ENCODE measurements at places on chromosomes 4 and X.

GRCh38 chr4:13922459-13922858, 294.9 kb upstream of the BOD1L1 start:
- H3K27ac ChIP-seq, result no peak overlapping the region
- no peak for DNase-seq
- H3K4me1 ChIP-seq, result peaks cover 50% of the 10 kb centered on the region
- no peaks in the 10 kb centered on the region for H3K36me3 ChIP-seq
- H3K27me3 ChIP-seq, result no peaks in the 10 kb centered on the region

- H3K4me3 ChIP-seq, result no peak overlapping the region
- H3K27me3 ChIP-seq, result no peaks in the 10 kb centered on the region
- H3K4me1 ChIP-seq, result no peaks in the 10 kb centered on the region
- no peak overlapping the region for H3K27ac ChIP-seq
These were observed 255.3 kb upstream of the TEX13A start for GRCh38 chrX:105475801-105476200.

DNA sequence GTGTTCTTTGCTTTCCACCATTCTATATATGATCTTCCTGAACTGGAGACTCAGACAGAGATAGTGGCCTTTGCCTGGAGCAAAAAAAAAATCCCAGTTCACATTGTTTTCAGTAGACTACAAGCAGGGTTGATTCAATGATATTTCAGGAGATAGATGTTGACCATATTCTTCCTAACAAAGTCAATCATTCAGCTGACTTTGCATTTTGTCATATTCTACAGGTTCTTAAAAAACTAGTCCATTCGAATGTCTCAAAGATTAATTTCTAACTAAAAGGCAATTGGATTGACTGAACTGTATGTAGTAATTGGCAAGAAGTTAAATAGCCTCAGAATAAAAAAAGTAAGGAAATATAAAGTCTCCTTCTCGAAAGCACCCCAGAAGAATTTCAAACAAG, 479.5 kb downstream of the NKX6-1 start:
- H3K36me3 ChIP-seq, result no peaks in the 10 kb centered on the region
- H3K27me3 ChIP-seq, result no peaks in the 10 kb centered on the region
- H3K4me3 ChIP-seq, result no peak overlapping the region
- H3K4me1 ChIP-seq, result no peaks in the 10 kb centered on the region

- H3K4me3 ChIP-seq, result no peak overlapping the region
- peaks cover 92% of the 10 kb centered on the region for H3K27me3 ChIP-seq
- H3K27ac ChIP-seq, result no peak overlapping the region
- H3K36me3 ChIP-seq, result no peaks in the 10 kb centered on the region
- H3K4me1 ChIP-seq, result no peaks in the 10 kb centered on the region
- DNase-seq, result peak; percentile 42
These were observed 16.1 kb downstream of the NKX3-2 start for GRCh38 chr4:13527981-13528820.

- H3K36me3 ChIP-seq, result no peaks in the 10 kb centered on the region
- H3K27ac ChIP-seq, result no peak overlapping the region
- H3K4me3 ChIP-seq, result no peak overlapping the region
- no peaks in the 10 kb centered on the region for H3K4me1 ChIP-seq
- no peak for DNase-seq
These were observed 270.9 kb downstream of the SPRY1 start for GRCh38 chr4:123667496-123667895.

GRCh38 chrX:130103605-130104004, 6.7 kb downstream of the ELF4 start:
- no peak overlapping the region for H3K27ac ChIP-seq
- peaks cover 20% of the 10 kb centered on the region for H3K27me3 ChIP-seq
- no peak overlapping the region for H3K4me3 ChIP-seq
- DNase-seq, result no peak
- H3K36me3 ChIP-seq, result no peaks in the 10 kb centered on the region

DNA sequence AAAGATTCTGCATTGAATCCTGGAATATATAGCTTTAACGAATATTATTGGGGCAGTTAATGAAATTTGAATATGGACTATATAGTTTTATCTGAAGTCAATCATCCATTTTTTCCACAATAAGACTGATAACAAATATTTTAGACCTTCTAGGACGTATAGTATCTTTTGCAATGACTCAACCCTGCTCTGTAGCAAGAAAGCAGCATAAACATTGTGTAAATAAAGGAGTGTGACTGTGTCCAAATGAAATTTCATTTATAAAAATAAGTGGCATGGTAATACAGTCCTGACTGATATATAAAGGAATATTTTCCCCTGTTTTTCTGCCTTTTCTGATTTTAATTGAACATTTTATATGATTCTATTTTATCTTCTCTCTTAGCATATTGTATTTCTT, 947.7 kb upstream of the SLIT2 start:
- DNase-seq, result no peak
- H3K36me3 ChIP-seq, result no peaks in the 10 kb centered on the region

DNA sequence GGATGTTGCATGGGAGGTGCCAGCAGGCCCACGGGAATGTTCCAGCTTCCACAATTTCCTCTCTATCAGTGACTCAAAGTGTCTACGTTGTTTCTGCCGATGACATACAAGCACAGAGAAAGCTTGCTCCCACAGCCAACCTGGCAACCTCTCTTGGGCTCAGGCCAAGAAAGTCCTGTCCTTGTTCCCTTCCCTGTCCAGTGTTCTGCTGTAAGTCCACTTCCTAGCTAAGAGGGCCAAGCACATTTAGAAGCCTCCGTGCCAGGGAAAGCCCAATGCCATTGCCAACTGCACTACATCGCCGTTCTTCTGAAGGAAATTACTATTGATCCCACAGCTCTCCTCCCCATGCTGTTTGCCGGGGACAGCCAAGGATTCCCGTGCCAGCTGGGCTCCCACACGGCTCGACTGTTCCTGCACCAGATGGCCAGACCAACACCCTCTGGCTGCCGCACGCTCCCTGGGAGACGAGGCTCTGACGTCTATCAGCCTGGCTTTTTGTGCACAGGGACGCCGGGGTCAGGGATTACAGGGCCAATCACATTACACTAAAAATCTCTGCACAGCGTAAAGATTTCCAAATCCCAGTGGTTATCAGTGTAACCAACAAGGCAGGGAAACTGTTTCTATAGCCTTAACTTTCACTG, 284.0 kb downstream of the BCOR start:
- peaks cover 65% of the 10 kb centered on the region for H3K4me1 ChIP-seq
- no peaks in the 10 kb centered on the region for H3K36me3 ChIP-seq
- H3K27ac ChIP-seq, result peak overlapping the region; percentile 91
- peaks cover 5% of the 10 kb centered on the region for H3K27me3 ChIP-seq
- peak; percentile 71 for DNase-seq

- peaks cover 3% of the 10 kb centered on the region for H3K4me1 ChIP-seq
- no peak for DNase-seq
- H3K27ac ChIP-seq, result no peak overlapping the region
- H3K36me3 ChIP-seq, result no peaks in the 10 kb centered on the region
- H3K27me3 ChIP-seq, result no peaks in the 10 kb centered on the region
These were observed 4.1 kb downstream of the RP2 start for GRCh38 chrX:46840946-46841345.

GRCh38 chrX:75038925-75039324, 113.7 kb upstream of the NEXMIF start:
- DNase-seq, result no peak
- no peaks in the 10 kb centered on the region for H3K4me1 ChIP-seq
- no peak overlapping the region for H3K4me3 ChIP-seq
- H3K27ac ChIP-seq, result no peak overlapping the region
- no peaks in the 10 kb centered on the region for H3K36me3 ChIP-seq

- H3K4me3 ChIP-seq, result no peak overlapping the region
- H3K27me3 ChIP-seq, result no peaks in the 10 kb centered on the region
- H3K27ac ChIP-seq, result peak overlapping the region; percentile 14
- H3K36me3 ChIP-seq, result no peaks in the 10 kb centered on the region
- no peak for DNase-seq
These were observed 25.2 kb downstream of the TIGD2 start for GRCh38 chr4:89136525-89136924.

GRCh38 chrX:3154386-3154975, 113.2 kb downstream of the ARSF start:
- no peaks in the 10 kb centered on the region for H3K36me3 ChIP-seq
- H3K27me3 ChIP-seq, result no peaks in the 10 kb centered on the region
- H3K4me1 ChIP-seq, result no peaks in the 10 kb centered on the region
- DNase-seq, result no peak

GRCh38 chrX:39869846-39870601, 227.7 kb downstream of the BCOR start:
- H3K27ac ChIP-seq, result no peak overlapping the region
- H3K4me1 ChIP-seq, result no peaks in the 10 kb centered on the region
- no peak overlapping the region for H3K4me3 ChIP-seq

DNA sequence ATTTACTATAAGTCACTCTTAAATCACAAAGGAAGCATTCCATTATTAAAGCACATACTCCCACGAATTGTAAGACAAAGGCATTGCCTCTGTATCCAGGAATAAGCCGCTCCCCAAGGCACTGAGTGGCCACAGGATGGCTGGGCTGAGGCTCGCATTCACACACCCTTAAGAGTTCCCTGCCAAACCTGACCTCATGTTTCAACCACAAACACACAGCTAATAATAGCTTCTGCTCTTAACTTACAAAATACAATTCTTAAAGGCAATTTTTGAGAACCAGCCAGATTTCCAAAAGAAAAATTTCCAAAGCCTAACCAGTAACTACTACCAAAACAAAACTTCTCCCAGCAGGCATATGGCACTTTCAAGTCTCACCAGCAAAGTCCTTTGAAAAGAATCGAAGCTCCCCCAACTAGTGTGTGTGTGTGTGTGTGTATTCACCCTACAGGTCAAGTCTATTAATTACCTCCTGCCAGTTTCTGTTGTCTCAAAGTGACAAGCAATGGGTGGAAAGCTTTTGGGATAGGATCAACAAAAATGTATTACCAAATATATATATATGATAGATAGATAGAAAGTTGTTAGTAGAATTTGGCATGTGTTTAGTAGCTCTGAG, 36.0 kb downstream of the ARHGAP6 start:
- H3K4me1 ChIP-seq, result no peaks in the 10 kb centered on the region
- DNase-seq, result no peak
- H3K36me3 ChIP-seq, result no peaks in the 10 kb centered on the region
- no peak overlapping the region for H3K4me3 ChIP-seq
- H3K27ac ChIP-seq, result no peak overlapping the region

- DNase-seq, result no peak
- H3K36me3 ChIP-seq, result no peaks in the 10 kb centered on the region
- no peaks in the 10 kb centered on the region for H3K4me1 ChIP-seq
- H3K27me3 ChIP-seq, result no peaks in the 10 kb centered on the region
These were observed 146.0 kb downstream of the TMEM144 start for GRCh38 chr4:158356301-158356700.

DNA sequence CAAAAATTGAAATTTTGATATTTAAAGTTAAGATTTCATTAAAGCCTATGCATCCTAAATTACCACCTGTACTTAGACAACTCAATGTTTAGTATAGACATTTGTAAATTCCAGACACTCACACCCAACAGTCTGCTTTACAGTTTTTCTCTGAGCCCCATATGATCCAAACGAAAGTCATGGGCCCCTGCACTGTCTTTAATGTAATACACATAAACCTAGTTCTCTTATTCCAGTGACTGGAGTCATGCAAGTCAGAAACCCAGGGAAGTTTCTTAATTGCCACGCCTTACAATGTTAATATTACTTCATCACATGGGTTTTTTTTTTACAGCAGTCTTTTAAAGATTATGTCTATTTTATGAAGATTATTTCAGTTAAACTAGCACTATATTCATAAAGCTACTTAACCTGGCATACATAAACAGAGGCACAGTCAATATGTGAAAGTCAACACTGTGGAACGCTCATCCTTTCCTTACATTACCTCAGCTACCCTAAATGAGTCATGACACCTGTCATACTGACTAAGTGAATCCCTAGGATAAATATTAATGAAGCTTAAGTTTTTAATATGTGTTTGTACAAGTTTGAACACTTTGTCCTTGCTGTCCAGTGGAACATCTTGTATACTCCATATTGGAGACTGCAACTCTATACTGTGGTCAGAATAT, 67.7 kb upstream of the H2AZ1 start:
- H3K4me1 ChIP-seq, result no peaks in the 10 kb centered on the region
- no peaks in the 10 kb centered on the region for H3K27me3 ChIP-seq
- no peak for DNase-seq
- H3K27ac ChIP-seq, result no peak overlapping the region

GRCh38 chr4:12562021-12562420, 922.1 kb downstream of the RAB28 start:
- DNase-seq, result no peak
- H3K27ac ChIP-seq, result no peak overlapping the region

GRCh38 chr4:113899271-113900070, 80.0 kb downstream of the ARSJ start:
- H3K4me1 ChIP-seq, result no peaks in the 10 kb centered on the region
- H3K4me3 ChIP-seq, result no peak overlapping the region
- no peak overlapping the region for H3K27ac ChIP-seq

DNA sequence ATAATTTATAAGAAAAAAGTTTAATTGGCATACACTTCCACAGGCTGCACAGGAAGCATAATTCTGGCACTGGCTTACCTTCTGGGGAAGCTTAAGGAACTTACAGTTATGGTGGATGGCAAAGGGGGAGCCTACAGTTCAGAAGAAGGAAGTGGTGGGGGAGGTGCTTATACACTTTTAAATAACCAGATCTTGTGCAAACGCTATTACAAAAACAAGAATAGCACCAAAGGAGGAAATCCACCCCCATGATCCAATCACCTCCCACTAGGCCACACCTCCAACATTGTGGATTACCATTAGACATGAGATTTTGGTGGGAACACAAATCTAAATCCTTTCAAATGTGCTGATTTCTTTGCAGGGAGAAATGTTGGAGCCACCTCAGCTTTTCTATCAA, 287.7 kb downstream of the CPXCR1 start:
- no peak overlapping the region for H3K27ac ChIP-seq
- H3K4me1 ChIP-seq, result no peaks in the 10 kb centered on the region
- no peak for DNase-seq
- no peaks in the 10 kb centered on the region for H3K36me3 ChIP-seq

GRCh38 chr4:183926950-183927349, 21.8 kb downstream of the STOX2 start:
- no peaks in the 10 kb centered on the region for H3K27me3 ChIP-seq
- DNase-seq, result no peak
- no peaks in the 10 kb centered on the region for H3K36me3 ChIP-seq

DNA sequence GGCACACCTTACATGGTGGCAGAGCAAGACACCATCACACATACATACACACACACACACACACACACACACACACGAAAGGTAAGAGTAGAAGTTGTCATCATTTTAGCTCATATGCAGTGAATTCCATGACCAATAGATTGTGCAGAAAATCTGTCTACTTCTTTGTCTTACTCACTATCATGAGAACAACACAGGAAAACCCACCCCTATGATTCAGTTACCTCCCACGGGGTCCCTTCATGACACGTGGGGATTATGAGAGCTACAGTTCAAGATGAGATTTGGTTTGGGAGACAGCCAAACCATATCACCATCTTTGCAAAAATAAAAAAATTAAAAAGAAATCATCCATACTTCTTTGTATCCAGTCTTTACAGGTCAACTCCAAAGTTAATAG, 221.1 kb downstream of the BMPR1B start:
- H3K36me3 ChIP-seq, result no peaks in the 10 kb centered on the region
- no peaks in the 10 kb centered on the region for H3K27me3 ChIP-seq
- no peak overlapping the region for H3K4me3 ChIP-seq
- no peak for DNase-seq
- H3K4me1 ChIP-seq, result peaks cover 2% of the 10 kb centered on the region
- no peak overlapping the region for H3K27ac ChIP-seq

GRCh38 chr4:109214622-109215301, 87.7 kb downstream of the COL25A1 start:
- no peaks in the 10 kb centered on the region for H3K36me3 ChIP-seq
- H3K27ac ChIP-seq, result no peak overlapping the region
- H3K27me3 ChIP-seq, result 0 out of 2 replicates have a peak, but pooled peaks cover 4% of the 10 kb centered on the region

Data from SK-N-SH (cell line).